ENCODE measurements at places on chromosomes 7 and 10. TPM values are rescaled to one million over a fixed set of nuclear protein-coding genes. Genes with fewer than 3 reads are reported as not detected.

PSD gene
- 0.35 TPM for total RNA-seq

OR2A42 gene
- not detected for total RNA-seq

TMEM26 gene
- total RNA-seq, result 2.9 TPM

STAMBPL1 gene
- 1.2 TPM for total RNA-seq

GHRHR gene
- not detected for total RNA-seq

FOXP2 gene
- 0.68 TPM for total RNA-seq

CLDN3 gene
- total RNA-seq, result not detected

PODXL gene
- total RNA-seq, result 350 TPM

SDK1 gene
- 2.3 TPM for total RNA-seq

RARRES2 gene
- total RNA-seq, result not detected

PAXIP1 gene
- total RNA-seq, result 9.1 TPM

CRYGN gene
- not detected for total RNA-seq

PLCE1 gene
- 0.19 TPM for total RNA-seq

KAZALD1 gene
- total RNA-seq, result 0.12 TPM

OR2A5 gene
- not detected for total RNA-seq

PRR15 gene
- total RNA-seq, result 0.23 TPM

EN2 gene
- total RNA-seq, result not detected

EBF3 gene
- total RNA-seq, result 2.0 TPM

MCU gene
- 22.5 TPM for total RNA-seq

NOM1 gene
- total RNA-seq, result 19.1 TPM

CYP2E1 gene
- total RNA-seq, result not detected

BLNK gene
- total RNA-seq, result not detected

SPAG6 gene
- total RNA-seq, result not detected

GJD4 gene
- total RNA-seq, result not detected

EPHB6 gene
- 3.8 TPM for total RNA-seq

PLAC9 gene
- not detected for total RNA-seq

CACNB2 gene
- not detected for total RNA-seq

IKZF1 gene
- not detected for total RNA-seq

OGDHL gene
- total RNA-seq, result not detected
